ENCODE measurements at places on chromosomes 3 and 15. TPM values are rescaled to one million over a fixed set of nuclear protein-coding genes. Genes with fewer than 3 reads are reported as not detected.

TM4SF18 gene
- total RNA-seq: 1.0 TPM

GABRR3 gene
- total RNA-seq: 0.13 TPM

CA12 gene
- total RNA-seq: 0.87 TPM

ERICH6 gene
- 0.53 TPM for total RNA-seq

PARP15 gene
- total RNA-seq: 2.2 TPM

IL17RE gene
- total RNA-seq: 1.5 TPM

DHFR2 gene
- total RNA-seq: 6.8 TPM

SEMA5B gene
- 21.6 TPM for total RNA-seq

KIF7 gene
- total RNA-seq: 13.4 TPM

POLQ gene
- 5.3 TPM for total RNA-seq

DUOX1 gene
- 0.72 TPM for total RNA-seq

MGLL gene
- 0.71 TPM for total RNA-seq

CPEB1 gene
- total RNA-seq: 1.7 TPM

LRRN1 gene
- 1.7 TPM for total RNA-seq

ALPK3 gene
- 0.78 TPM for total RNA-seq

AMIGO3 gene
- 0.31 TPM for total RNA-seq

NAALADL2 gene
- total RNA-seq: 1.4 TPM

IGF1R gene
- 12.5 TPM for total RNA-seq

APOD gene
- total RNA-seq: 33.2 TPM

ATP13A5 gene
- 0.66 TPM for total RNA-seq

DPPA2 gene
- total RNA-seq: not detected

MASP1 gene
- 2.8 TPM for total RNA-seq

CCDC39 gene
- 0.09 TPM for total RNA-seq

MESP2 gene
- total RNA-seq: not detected
